ENCODE measurements at places on chromosomes 2 and 18.

DNA sequence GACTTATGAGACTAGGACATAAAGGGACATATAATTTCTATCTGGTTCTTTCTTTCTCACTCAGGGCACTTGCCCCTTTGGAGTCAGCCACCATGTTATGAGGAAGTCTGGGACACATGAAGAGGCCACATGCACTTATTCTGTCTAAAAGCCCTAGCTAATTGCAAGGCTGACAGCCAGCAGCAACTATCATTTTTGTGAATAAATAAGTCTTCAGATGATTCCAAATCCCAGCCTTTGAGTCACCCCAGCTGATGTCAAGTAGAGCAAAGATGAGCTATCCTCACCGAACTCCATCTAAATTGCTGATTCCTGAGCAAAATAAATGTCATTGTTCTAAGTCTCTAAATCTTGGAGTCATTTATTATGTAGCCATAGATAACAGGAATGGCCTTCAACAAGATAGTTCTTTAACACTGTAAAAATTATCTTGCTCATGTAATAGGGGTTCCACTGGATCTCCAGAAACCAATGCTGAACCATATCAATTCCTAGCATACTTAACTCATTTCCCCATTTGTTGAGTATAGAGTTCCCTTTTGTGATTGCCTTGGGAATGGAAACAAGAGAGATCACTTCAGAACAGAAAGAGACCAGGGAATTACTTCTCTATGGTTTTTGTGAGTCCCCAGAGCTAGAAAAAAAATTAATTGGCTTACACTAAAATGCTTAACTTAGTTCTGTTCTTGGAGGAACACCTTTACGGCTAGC, 50.6 kb upstream of the FN1 start:
- DNase-seq = no peak

GRCh38 chr2:64177315-64177714, 33.1 kb upstream of the PELI1 start:
- DNase-seq = no peak

DNA sequence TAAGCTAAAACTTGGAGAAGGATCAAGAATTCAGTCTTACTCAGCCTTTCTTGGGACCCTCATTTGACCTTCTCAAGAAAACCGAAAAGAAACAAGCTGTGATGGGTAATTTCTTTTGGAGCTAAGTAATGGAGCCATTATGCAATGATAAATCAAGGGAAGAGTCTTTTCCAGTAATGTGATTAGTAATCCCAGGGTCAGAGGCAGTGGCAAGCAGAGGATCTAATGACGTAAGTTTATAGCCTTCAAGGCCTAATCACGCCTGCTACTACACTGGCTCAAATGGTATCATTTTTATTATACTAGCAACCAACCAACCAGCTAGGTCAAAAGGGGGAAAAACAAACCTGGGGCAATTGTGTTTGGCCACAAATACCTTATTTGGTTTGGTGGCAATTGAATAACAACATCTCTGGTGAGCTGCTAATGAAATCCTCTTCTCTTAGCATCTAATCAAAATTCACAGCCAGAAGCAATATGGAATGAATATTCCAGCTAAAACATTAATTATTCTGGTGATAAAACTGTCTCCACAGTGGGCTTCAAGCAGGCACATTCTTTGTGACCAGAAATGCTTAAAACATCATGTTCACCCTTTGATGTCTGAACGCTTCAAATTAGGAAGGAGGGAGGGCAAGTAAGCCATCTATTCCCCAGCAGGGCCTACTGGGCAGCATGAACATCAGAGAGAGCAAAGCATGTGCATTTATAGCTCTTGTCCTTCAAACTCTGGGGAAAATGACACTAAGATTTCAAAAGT, 114.9 kb upstream of the SULT1C3 start:
- DNase-seq = no peak

- no peak for DNase-seq
Measured at GRCh38 chr2:124112966-124113365, 87.9 kb downstream of the CNTNAP5 start.

- no peak for DNase-seq
Measured at GRCh38 chr2:188519136-188519535, 227.5 kb downstream of the GULP1 start.

GRCh38 chr2:188096910-188097309, 194.8 kb upstream of the GULP1 start:
- DNase-seq = no peak

DNA sequence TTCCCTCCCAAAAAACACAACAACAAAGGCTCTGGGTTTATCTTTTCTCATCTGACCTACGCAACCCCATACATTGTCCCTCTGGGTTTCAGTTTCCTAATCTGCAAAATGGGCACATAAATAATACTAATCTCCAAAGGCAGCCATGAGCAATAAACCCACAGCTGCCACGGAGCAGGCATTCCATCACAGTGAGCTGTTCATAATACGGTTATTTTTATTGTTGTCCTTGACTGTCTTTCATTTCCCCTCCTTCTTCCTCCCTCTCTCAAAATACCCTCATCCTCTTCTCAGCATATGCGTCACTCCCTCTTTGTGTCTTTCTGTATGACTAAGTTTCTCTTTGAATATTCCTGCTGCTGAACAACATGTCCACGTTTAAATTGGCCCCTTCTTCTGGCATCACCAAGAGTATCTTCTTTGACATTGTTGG, 129.8 kb upstream of the CAB39 start:
- DNase-seq = peak; percentile 49

- no peak for DNase-seq
Measured at GRCh38 chr2:33411765-33412164, 64.7 kb upstream of the RASGRP3 start.

- no peak for DNase-seq
Measured at GRCh38 chr2:103174711-103175110, 412.9 kb downstream of the TMEM182 start.

GRCh38 chr2:29917781-29918180, 3.6 kb downstream of the ALK start:
- no peak for DNase-seq

- no peak for DNase-seq
Measured at GRCh38 chr2:60548845-60549237, 4.6 kb downstream of the BCL11A start.

DNA sequence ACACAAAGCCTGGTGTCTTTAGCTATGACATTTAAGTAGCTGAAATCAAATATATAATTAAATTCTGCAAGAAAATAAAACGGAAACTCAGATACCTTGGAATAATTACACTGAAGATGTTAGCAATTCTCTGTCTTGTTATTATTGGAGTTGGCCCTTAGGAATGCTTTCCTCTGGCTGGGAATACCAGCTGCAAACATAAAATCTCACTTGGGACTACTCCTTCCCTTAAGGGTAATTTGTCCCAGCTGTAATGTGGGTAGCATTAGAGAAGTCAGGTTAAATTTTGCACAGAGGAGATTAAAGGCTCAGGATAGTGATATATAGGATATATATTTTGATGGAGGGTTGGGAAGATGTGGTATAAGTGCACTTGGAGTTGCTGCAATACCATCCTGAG, 37.3 kb upstream of the GRP start:
- no peak for DNase-seq

DNA sequence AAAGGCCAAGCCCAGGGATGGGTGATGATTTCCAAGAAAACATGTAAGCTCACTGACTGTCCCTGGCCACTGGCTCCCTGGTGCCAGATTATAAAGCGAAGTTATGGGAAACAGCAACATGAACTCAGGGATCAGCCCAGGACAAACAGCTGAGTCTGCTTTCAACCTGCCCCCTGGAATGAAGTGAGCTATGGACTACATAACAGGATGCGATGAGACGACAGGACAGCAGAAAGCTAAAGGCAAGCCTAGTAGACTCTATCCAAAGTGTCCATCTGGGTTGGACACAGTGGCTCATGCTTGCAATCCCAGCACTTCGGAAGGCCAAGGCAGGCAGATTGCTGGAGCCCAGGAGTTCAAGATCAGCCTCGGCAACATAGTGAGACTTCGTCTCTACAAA, 16.6 kb upstream of the KCMF1 start:
- no peak for DNase-seq

- peak; percentile 7 for DNase-seq
Measured at GRCh38 chr2:52810460-52810859, 957.1 kb upstream of the CHAC2 start.

DNA sequence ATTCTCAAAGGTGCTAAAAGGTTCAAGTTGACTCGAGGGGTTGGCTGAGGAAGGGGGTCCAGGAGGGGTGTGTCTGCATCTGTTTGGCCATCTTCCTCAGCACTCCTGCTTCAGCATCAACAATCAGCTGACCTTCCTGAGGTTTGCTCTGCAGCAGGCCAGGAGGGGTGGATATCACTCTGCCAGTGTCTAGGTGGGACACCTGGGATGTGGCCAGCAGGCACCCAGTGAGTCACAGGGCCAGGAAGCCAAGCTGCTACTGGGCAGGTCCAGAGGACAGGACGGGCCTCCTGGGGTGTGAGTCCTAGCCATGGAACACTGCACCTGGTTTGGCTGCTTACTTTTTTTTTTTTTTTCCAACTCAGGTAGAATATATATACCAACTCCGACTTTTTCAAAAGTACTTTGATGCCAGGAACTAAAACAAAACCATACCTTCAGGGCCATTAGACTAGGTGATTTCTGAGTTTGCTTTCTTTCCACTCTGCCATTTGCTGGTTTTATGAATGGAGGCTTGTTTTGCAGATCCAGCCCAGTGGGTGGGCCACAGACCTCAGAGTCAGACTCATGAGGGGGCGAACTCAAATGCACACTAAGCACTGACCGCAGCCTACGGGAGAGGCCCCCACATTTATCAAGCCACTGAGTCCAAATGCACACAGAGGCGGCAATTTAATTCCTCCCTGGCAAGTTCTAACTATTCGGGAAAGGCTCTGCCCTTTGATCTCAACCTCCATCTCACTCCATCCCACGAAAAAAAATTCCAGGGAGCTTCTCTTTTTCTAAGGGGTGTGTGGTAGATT, 76.0 kb downstream of the UXS1 start:
- DNase-seq = no peak

DNA sequence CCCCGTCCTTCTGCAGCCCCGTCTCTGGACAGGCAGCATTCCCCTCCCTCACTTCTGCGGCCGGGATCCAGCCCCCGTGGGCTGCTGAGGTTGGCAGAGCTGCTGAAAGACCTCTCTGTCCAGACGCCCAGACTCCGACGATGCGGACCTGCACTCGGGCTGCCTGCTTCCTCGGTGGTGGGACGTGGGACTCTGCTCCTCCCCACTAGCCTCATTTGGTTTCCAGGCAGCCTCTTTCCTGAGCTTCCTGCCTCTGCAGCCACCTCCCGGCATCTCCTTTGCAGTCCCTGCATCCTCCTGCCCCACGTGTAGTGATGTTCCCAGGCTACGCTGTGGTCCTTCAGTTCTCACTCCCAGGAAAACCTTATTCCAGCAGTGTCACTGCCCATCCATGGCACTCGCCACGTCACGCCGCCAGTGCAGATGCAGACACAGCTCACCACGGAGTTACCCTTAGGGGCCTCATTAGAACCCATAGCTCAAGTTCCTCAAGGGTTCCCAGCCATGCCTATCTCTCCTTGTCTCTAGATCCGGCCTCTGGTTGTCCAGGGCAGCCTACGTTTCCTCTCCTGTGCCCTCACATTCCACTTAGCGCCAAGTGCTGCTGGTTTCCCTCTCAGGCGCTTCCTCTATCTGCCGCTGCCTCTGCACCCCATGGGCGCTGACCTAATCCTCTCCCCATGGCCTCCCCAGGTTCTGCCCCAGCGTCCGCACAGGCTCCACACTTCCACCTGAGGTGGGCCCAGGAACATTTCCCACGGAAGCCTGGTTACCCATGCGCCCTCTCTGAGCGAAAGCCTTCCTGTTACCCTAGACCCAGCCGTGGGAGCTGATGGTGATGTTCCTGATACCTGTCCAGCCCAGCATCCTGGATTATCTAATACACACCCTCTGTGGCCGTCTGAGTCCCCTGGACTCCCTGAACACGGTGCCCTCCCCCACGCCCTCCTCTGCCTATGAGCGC, 318.3 kb upstream of the MYT1L start:
- no peak for DNase-seq

DNA sequence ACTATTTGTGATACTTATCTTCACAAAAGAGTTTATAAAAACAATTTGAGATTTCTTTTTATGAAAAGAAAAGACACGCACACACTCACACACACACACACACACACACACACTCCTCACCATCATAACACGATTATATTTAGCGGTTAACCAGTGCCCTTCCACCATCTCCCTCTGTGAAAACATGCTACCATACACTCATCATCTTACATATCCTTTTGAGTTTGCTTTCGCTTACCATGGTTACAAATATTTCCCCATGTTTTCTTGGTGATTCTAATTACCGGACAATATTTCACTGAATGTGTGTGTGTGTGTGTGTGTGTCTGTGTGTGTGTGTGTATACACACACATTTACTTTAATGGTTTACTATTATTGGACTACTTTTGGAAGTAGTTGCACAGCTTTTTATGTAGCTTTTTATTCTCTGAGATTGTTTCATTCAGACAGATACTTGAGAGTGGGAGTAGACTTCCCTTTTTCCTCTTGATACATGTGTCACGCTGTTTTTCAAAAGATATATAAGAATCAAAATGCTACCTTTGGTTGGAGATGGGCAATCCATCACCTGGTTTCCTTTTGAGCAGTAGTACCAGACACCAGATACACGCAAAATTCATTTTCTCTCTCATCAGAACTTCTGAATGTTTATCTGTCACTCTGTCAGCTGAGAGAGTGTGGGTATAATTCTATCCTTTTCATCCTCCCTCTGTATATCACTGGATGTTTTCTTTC, 138.1 kb downstream of the SETBP1 start:
- peak; percentile 36 for DNase-seq

- no peak for DNase-seq
Measured at GRCh38 chr2:197057959-197058358, 131.5 kb upstream of the PGAP1 start.

DNA sequence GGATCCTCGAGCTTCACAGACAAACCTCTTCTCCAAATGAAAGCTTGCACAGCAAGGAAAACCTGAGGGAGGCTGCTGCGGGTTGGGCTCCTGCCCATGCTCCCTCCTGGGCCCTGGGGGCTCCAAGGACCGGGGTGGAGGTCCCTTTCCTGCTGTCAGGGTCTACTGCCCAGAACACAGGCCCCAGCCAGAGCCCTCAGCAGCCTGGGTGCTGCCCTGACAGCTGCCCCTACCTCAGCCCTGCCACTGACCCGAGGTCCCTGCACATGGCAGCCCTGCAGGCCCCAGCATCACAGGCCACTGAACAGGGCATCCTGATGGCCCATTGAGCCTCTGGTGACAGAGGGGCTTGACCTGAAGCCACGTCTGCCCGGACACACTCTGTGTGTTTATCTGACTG, 41.0 kb downstream of the CROCC2 start:
- no peak for DNase-seq
